Activated T-cell treated with anti-CD3 and anti-CD28 coated beads for 4 hours (primary cell): ENCODE measurements at places on chromosomes 16 and 17.

DNA sequence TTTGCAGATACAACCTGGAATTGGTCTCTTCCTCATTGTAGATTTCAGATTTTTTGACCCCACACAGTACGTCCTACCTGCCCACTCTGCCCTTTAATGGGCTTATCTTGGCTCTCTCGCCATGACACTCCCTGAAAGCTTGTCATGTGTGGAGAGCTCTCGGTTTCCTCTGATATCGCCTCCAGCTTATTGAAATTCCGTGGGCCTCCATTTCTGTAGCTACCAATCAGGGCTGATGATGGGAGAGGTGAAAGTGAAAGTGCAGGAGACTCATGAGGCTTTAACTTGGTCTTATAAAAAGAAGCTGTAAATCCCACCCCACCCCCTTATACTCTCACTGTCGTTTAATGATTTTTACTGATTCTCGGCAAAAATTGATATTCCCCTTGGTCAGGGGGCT lies 17.7 kb downstream of the HOXB1 start:
- DNase-seq: no peak

DNA sequence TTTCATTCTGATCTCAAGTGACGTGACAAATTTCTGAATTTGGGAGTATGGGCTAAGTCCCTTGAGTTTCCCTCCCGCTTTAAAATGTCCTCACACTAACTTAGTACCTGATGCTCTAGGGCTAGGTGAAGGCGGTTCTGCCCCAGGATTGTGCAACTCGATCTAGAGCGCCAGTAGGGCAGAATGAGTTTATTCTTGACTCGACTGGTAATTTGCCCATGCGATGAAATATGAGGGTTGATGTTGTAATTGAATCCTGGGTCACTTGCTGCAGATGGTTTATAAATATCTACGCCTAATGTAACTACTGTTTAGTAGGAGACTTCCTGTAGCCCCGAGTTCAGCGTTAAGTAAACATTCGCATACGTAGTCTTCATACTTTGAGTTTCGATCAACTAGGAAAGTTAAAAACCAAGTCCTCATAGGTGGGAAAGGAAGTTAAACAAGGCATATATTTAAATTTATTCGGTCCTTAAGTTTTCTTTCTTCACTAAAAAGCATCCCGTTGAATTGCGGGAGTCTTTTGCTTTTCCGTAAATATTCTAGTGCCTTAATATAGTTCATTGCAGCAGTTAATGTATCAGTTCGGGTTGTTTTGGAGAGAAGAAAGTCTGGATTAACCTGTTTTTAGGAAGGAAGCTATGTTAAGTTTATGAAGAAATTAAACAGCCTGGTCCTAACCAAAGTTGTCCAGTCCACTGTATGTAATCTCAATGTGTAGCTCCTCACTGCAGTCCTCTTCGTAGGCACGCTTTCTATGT lies 1.6 kb downstream of the CTCF start:
- no peak for DNase-seq

GRCh38 chr16:11734025-11734652 lies 8.5 kb downstream of the TXNDC11 start:
- no peak for DNase-seq

DNA sequence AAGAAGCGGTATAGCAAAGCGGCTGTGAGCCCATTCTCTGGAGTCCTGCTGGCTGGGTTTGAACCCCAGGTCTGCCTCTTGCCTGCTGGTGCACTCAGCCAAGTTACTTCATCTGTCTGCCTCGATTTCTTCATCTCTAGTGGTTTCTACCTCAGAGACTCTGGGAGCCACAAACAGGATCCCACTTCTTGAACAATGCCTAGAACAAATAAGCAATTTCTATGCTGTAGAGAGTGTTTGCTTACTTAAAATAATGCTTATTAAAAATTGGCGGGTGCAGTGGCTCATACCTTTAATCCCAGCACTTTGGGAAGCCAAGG lies 75.5 kb downstream of the CMIP start:
- no peak for DNase-seq

DNA sequence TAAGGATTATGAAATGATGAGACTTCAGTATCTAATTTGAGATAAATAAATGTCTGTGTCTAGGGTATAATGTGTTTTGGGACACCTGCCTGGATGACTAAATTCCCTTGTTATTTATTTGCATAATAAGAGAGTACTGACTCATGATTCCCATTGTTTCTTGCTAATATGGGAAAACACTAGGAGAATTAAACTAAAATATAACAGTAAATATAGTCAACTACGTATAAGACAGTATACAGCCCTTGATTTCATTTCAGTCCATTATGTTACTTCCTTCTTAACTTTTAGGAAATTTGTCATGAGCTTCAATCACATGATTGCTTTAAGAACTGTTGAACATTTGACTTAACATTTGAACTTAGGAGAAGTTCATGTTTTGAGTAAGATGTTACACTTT lies 62.4 kb downstream of the VMP1 start:
- DNase-seq: no peak

GRCh38 chr17:12118617-12119016 lies 97.9 kb downstream of the MAP2K4 start:
- DNase-seq: no peak

DNA sequence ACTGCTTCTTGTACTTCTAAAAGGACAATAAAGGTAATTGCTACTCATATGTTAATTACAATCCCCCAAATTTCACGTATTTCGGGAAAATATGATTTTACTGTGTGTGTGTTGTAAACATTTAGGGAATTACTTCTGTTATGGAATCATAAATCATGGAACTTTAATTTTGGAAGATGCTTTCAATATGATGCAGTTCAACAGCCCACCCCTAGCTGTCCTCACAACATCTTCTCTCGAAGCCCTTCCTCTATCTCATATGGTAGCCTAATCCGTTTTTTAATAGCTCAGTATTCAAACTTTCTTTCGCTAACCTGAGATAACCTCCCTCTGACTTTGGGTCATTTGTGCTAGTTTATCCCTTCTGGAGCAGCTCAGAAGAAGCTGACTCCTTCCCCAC lies 78.4 kb downstream of the ANKFN1 start:
- no peak for DNase-seq

GRCh38 chr16:88978608-88979346 lies 1.8 kb upstream of the CBFA2T3 start:
- DNase-seq: no peak

GRCh38 chr16:47713225-47713595 lies 252.1 kb downstream of the PHKB start:
- no peak for DNase-seq

- DNase-seq: no peak
Measured at GRCh38 chr17:82984751-82985427, 94.5 kb upstream of the METRNL start.

DNA sequence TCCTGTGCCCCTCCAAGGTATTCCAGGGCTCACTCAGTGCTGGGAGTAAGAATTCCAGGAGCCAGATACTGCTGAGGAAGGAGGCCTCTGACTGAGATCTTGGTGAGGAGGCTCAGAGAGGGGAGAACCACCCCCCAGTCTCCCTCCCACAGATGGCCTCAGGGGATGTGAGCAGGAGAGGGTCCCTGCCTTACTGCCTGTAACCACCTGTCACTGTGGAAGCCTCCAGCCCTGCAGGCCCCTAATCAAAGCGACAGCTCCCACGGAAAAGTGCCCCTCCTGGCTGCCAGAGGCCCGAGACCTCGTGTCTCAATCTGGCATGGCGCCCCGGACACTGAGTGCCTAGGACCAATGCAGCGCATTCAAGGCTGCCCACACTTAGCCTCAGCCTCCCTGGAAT lies 7.7 kb upstream of the C17orf113 start:
- no peak for DNase-seq

GRCh38 chr16:77894162-77894561 lies 105.8 kb downstream of the VAT1L start:
- no peak for DNase-seq

DNA sequence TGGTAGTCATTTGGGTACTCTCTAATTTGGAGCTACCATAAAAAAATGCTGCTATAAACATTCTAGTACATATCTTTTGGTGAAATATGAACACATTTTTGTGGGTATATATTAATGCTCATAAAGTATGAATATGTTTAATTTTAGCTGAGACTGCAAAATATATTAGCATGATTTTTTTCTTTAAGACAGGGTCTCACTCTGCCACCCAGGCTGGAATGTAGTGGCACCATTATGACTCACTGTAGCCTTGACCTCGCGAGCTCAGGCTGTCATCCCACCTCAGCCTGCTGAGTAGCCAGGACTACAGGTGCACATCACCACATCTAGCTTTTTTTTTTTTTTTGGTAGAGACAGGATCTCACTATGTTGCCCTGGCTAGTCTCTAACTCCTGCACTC lies 371.7 kb downstream of the SOX9 start:
- DNase-seq: no peak
